ENCODE measurements at places on chromosomes 6 and 20. TPM values are rescaled to one million over a fixed set of nuclear protein-coding genes. Genes with fewer than 3 reads are reported as not detected.

MEP1A gene
- not detected for polyA plus RNA-seq

JAG1 gene
- polyA plus RNA-seq = 213 TPM

GLP1R gene
- 1.3 TPM for polyA plus RNA-seq

OR2B6 gene
- polyA plus RNA-seq = not detected

CD24 gene
- polyA plus RNA-seq = 1,102 TPM

BPIFB2 gene
- not detected for polyA plus RNA-seq

PHACTR1 gene
- 20.1 TPM for polyA plus RNA-seq

DNAH8 gene
- polyA plus RNA-seq = 0.90 TPM

TNNC2 gene
- polyA plus RNA-seq = 0.47 TPM

TAP2 gene
- 11.5 TPM for polyA plus RNA-seq

ADGRF4 gene
- 0.37 TPM for polyA plus RNA-seq

SSTR4 gene
- polyA plus RNA-seq = not detected

MAPK13 gene
- polyA plus RNA-seq = 23.2 TPM

FKBP1C gene
- 2.1 TPM for polyA plus RNA-seq

LY6G5C gene
- polyA plus RNA-seq = 2.7 TPM

OR2H1 gene
- not detected for polyA plus RNA-seq

BCAS4 gene
- polyA plus RNA-seq = 5.1 TPM

EPB41L2 gene
- polyA plus RNA-seq = 206 TPM

HLA-DRB5 gene
- polyA plus RNA-seq = 6.3 TPM

ZNF831 gene
- polyA plus RNA-seq = 0.15 TPM

ZSCAN23 gene
- polyA plus RNA-seq = 16.5 TPM

CCDC170 gene
- polyA plus RNA-seq = 5.3 TPM

TTBK1 gene
- 0.37 TPM for polyA plus RNA-seq

CYP21A2 gene
- 0.55 TPM for polyA plus RNA-seq

BCLAF1 gene
- polyA plus RNA-seq = 246 TPM

DSP gene
- 88.8 TPM for polyA plus RNA-seq

PCK1 gene
- 17.2 TPM for polyA plus RNA-seq

SERPINB6 gene
- 89.2 TPM for polyA plus RNA-seq

CASS4 gene
- 3.6 TPM for polyA plus RNA-seq
